ENCODE measurements at places on chromosomes 12 and 14.

GRCh38 chr14:90461425-90461824 is 64.6 kb downstream of the CALM1 start:
- no peak for DNase-seq

GRCh38 chr14:85439696-85440328 is 90.1 kb upstream of the FLRT2 start:
- DNase-seq, result no peak

- DNase-seq, result no peak
Measured at GRCh38 chr14:104284107-104284592, 145.8 kb downstream of the KIF26A start.

DNA sequence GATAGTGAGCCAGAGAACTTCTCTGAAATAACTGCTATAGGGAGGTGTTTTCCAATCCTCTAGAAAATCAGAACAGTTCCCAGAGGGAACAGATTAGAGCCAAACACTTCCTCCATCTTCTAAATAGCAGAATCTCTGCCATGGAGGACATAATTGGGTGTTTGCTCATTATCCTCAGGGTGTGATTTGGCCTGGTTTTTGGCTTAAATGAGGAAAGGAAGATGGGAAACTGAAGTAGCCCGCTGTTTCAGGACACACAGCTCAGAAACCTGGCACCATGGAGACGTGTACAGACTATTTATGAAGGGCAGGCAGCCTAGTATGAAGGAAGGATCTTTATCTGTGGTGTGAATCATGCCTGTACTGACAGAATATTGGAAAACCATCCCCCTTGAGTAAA is 231.7 kb upstream of the PRKD1 start:
- no peak for DNase-seq

- DNase-seq, result no peak
Measured at GRCh38 chr14:96838449-96838848, 41.3 kb downstream of the VRK1 start.

GRCh38 chr12:97541366-97541765 is 78.8 kb downstream of the RMST start:
- DNase-seq, result no peak

- no peak for DNase-seq
Measured at GRCh38 chr14:68249661-68250451, 430.3 kb downstream of the RAD51B start.

GRCh38 chr12:19620222-19620621 is 180.9 kb downstream of the AEBP2 start:
- no peak for DNase-seq

GRCh38 chr12:57624441-57625220 is 8.4 kb downstream of the B4GALNT1 start:
- no peak for DNase-seq

DNA sequence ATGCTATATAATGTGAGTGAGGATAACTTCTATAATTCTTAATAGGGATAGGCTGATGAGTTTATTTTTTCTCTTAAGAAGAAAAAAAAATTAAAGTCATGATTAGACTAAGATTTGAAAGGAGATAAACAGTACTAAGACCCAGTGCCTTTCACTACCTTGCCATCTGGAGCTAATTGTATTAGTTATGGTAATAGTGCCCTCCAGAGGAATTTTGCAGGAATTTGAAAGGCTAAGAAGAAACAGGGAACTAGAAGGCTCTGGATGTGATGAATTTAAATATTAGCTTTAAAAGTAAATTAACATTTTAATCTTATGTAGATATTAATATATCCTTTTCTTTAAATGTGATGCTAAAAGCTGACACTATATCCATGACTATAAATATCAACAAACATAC is 36.6 kb upstream of the PIK3C2G start:
- DNase-seq, result no peak

DNA sequence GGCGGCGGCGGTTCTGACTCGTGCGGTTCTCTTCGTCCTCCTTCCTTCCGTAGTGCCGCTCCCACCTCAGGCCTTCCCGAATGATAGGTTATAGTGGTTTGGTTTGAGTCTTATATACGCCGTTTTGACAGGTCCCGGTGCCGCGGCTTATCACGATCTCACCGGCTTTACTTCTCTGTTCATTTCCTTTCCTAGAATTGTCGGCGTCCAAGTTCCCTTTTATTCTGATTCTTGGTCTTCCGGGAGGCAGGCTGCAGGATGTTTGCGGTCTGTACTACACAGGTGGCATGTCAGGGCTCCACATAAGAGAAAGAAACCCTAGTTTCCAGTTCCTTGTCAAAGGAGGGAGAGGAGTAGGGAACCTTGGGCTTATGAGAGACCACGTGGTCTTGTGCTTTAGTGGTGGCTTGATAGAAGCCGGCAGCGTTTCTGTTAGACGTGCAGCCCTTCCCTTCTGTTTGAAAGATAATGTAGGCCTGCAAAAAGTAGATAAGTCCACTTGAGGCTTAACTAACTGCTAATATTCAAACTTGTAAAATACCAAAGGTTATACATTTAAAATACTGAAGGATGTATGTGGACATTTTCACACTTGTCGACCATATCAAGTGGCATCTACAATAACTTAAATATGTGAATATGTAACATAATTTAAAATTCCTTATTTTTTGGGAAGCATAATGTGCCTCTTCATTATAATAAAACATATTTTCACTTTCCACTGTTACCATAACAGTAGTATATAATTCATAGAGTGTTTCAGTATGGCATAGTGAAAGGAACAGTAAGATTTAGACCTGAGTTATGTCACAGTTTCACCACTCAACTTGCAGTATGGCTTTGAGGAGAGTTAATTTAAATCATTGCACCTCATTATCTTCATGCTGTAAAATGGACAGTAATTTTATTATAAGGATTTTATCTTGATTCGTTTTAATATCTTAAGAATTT is 804 bp downstream of the USP15 start:
- peak; percentile 52 for DNase-seq

- no peak for DNase-seq
Measured at GRCh38 chr14:88983755-88984154, 159.3 kb downstream of the TTC8 start.

- DNase-seq, result peak; percentile 19
Measured at GRCh38 chr14:69068744-69069421, 84.0 kb downstream of the DCAF5 start.

- DNase-seq, result no peak
Measured at GRCh38 chr12:47033789-47034555, 45.4 kb upstream of the PCED1B start.

- DNase-seq, result no peak
Measured at GRCh38 chr14:105878554-105878953, 352.2 kb downstream of the TMEM121 start.

- no peak for DNase-seq
Measured at GRCh38 chr12:105334001-105334400, 3.5 kb downstream of the C12orf75 start.

GRCh38 chr14:104328607-104329006 is 190.2 kb downstream of the KIF26A start:
- DNase-seq, result no peak

GRCh38 chr12:24109381-24110039 is 160.0 kb upstream of the SOX5 start:
- DNase-seq, result no peak

- DNase-seq, result no peak
Measured at GRCh38 chr14:85565862-85566296, 35.9 kb downstream of the FLRT2 start.

DNA sequence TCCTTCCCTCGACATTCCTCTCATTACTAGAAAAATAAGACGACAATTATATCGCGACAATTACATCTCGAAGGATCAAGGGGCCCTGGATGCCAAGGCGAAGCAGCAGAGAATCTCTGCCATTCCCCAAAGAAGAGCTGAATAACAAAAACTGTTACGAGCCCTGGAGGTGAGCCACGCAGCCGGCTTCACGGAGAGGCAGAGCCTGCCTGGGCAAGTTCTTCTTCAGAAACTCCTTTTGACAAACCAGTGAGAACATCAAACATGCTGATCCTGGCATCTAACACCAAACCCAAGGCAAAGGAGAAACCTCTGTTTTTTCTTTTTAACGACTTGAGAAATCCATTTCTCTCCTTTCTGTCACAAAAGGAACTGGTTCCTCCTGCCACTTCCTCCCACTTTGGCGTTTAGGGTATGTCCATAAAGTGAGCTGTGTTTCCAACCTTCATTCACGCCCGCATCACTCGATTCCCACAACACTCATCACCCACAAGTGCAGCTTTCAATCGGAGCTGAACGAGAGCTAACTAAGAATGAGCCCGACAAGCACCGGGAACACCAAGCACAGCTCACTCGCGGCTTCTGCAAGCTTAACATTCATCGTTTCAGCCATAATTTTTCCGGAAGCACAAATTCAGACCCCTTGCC is 21.5 kb downstream of the CCDC88C start:
- no peak for DNase-seq

- no peak for DNase-seq
Measured at GRCh38 chr12:3673981-3674708, 78.8 kb downstream of the CRACR2A start.

DNA sequence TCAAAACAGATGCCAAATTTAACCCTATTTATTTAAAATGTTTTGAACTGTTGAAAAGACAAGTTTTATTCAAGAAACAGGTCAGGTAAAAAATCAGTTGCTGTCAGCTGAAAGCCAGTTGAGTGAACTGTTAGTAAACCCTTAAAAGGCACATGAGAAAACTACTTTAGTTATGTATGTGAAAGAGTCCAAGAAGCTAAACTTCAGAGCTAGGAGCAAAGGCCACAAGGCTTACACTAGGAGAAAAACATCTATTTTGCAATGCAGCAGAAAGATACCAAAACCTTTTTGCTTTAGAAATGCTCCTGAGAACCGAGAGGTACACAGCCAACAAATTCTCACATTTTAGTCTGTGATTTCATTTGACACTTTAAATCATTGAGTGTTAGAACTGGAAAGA is 375.2 kb downstream of the FSCB start:
- no peak for DNase-seq

DNA sequence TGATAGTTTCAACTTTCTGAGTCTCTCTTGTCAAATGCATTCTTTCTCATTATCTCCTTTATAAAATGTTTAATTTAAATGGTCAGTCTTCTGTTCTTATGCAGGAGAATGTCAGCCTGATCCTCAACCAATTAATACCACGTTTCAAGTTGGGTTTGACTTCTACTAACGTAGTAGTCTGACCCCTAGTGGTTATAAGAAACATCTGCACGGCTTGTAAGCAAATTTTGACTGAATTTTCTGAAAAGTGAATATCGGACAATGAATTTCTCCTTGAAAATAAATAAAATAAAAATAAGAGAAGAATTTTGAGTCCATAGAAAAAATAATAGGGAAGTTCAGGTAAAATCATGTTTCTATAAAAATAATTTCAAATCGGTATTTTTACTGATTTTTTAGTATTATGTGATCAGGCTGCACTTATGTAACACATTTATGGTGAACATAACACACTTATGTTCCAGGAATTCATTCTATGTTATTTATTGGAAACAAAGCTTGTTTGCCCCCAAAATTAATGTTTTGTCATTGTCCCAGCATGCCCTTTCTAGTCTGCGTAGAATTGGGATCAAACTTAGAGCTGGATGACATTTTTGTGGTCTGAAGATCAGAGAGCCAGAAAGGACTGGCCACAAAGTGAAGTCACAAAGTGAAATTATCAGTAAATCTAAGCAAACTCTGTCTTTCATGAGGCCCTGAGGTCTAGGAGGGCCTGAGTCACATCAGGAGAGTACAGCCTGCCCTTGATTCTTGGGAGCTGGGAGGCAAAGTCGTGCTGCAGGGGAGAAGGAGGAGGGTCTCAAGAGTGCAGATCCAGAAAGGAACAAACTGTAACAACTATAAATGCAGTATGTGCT is 101.2 kb upstream of the STXBP6 start:
- DNase-seq, result peak; percentile 18

DNA sequence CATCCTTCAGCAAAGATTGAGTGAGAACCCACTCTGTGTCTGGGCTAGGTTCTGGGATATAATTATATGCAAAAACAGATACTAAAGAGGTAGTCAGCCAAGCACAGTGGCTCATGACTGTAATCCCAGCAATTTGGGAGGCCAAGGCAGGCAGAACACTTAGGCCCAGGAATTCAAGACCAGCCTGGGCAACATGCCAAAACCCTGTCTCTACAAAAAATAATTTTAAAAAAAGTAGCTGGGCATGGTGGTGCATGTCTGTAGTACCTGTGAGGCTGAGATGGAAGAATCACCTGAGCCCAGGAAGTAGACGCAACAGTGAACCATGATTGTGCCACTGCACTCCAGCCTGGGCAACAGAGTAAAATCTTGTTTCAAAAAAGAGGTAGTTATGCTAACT is 237.5 kb upstream of the HMGA2 start:
- no peak for DNase-seq

DNA sequence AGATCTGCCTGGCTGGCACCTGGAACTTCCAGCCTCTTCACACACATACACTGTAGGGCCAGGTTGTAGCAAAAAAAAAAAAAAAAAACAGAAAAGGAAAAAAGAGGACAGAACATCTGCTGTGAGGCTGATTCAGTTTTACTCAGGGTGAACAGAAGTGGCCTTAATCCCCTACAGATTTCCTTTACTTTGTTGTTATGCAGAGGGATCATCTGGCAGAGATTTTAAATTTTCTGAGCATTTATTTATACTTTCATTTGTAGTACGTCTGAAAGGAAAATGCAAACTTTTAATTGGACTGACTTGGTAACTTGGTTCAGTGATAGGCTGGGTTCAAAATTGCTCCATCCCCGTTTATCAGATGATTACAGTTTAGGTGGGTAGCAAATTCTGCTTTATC is 50.8 kb upstream of the PRICKLE1 start:
- DNase-seq, result no peak

DNA sequence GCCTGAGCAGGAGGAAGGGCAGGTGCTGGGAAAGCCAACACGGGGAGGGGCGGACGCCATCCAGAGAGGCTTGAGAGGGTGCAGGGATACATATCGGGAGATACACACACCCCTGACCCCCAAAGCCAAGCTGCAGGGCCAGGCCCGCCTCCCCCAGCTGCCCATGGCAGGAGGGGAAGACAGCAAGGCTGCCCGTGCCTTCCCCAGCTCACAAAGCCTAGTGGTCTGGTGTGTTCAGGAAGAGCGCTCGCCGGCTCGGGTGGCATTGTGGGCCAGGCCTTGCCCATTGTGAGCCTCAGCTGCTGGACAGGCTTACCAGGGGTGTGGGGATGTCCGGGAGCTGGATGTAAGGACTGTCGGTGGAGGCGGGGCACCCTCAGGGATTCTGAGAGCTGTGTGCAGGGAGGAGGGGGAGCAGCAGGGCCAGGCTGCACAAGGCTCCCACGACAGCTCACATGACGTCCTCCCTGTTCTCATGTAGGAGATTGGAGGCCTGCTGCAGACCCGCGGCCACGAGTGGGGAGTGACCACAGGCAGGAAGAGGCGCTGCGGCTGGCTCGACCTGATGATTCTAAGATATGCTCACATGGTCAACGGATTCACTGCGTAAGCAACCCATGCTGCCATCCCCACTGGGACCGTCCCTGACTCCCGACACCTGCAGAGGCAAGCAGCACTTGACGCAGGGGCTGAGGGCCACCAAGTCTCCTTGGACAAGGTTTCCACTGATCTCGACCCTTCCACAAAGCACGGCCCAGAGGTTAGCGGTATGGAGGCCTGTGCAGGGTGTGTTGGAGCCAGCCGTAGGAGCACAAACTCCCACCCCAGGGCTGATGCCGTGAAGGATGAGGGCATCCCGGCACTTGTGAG is 10.1 kb upstream of the SIVA1 start:
- no peak for DNase-seq
